ENCODE measurements at places on chromosomes 2 and 18.
A peak's percentile ranks its signal among the peaks of the same experiment; 100 is the strongest.

DNA sequence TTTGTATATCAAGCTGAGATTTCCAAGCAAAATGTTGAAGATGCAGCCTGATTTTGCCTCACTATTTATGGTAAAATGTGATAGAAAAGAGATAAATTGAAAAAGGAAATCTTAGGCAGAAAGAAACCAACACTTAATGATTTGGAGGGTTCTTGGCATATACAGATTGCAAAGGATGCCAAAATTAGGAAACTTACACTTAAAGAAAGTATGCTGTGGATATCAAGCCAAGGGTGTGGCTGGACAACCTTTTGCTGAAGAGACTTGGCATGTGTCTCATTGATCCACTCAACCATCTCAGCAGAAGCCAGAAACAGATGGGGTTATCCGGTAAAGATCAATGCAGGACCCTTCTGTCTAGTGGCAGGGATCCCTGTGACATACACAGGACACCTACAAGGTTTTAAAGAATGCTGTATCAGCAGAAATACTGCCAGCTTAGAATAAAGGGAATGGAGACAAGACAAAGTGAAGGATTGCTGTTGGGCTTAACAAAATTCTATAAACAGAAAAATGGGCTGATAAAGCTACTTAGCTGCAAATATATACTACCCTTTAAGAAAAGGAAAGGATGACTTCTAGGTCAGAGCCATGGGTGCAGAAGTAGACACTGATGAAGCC is 107.3 kb upstream of the CYP26B1 start:
- no peak for DNase-seq

DNA sequence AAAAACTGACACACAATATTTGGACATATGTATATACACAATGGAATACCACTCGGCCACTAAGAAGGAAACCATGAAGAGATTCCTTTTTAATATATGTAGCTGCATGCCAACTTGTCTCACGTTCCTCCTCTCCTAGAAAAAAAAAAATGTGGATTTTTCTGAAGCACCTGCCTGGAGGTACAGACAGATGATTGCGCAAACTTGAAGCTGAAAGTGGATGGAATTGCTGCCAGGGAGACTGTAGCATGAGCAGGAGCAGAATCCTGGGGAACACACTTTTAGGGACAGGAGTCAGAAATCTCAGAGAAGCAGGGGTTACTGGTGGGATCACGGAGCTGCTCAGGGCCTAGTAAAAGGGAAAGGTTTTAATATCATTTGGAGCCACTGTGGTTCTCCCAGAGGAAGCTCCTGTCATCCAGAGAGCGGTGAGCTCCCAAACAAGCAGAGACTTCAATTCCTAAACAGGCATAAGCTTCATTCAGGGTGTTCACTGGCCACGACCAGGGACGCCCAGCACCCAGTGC is 640 bp upstream of the SPR start:
- no peak for DNase-seq

- no peak for DNase-seq
Observed at GRCh38 chr2:71799013-71799575, 345.7 kb downstream of the DYSF start.

DNA sequence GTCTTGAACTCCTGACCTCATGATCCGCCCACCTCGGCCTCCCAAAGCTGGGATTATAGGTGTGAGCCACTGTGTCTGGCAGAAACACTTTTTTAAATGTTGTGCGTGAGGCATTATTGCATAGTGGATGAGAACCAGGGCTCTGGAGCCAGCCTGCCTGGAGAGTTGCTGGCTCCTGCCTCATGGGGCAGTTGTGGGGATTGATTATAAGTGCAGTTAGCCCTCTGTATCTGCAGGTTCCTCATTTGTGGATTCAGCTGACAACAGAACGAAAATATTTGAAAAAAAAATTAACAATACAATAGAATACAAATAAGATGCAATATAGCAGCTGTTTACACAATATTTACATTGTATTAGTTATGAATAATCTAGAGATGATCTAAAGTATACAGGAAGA is 129.4 kb upstream of the EML6 start:
- DNase-seq = no peak

GRCh38 chr2:96100893-96101304 is 15.5 kb downstream of the ADRA2B start:
- DNase-seq = no peak

- DNase-seq = no peak
Observed at GRCh38 chr18:71727909-71728308, 816.2 kb downstream of the CBLN2 start.

DNA sequence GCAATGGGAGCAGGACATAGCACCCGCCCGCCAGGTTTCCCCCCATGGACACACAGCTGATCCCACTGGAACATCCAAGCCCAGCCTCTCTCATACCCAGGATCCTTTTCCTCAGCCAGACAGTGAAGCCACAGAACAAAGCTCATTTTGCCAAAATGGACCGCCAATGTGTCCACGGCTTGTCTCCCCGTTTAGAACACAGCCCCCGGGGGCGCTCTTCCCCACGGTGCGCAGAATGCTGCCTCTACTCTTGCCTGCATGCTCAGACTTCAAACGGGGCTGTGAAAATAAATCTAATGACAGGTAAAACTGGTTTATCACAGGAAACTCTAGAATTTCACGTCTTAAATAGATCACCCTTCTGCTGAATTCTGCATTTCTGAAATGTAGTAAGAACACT is 548.5 kb upstream of the ID2 start:
- no peak for DNase-seq

DNA sequence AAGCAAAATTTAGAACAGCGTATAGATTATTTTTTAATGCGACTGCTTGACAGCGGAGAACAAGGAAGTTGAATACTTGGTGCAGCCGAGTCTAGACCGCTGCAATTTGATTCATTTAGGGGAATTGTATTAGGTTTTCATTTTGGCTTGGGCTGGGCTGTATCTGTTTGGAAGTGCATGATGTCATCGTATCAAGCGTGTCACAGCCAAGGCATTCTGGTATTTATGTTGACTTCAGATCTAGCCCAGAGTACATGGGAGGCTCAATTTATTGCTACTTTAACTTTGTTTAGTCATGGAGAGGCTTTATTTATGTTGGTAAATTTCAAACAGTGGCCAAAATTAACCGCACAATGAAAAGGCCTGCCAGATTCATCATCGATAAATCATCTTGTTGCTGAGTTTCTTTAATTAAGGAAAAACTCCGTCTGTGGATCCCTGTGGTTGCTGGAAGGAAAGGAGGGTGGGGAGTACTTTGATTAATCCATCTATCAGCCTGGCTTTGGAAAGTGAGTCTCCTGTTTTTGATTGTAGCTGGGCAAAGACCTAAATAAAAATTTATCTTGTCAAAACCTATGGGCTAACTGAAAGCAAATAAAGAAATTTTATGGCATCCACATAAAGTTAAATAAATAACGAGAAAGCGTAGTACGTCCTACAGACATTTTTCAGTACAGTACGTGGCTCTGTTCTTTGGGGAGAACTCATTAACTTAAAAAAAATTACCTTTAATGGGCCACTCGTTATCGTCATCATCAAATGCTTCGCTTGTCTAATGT is 230.4 kb upstream of the SPRED2 start:
- no peak for DNase-seq

GRCh38 chr2:233329489-233330135 is 22.0 kb downstream of the SAG start:
- peak; percentile 48 for DNase-seq

- DNase-seq = no peak
Observed at GRCh38 chr2:188978291-188979081, 4.3 kb downstream of the COL3A1 start.

GRCh38 chr2:95389245-95390119 is 13.0 kb upstream of the FAHD2A start:
- peak; percentile 31 for DNase-seq

- DNase-seq = no peak
Observed at GRCh38 chr18:7808992-7809391, 241.9 kb downstream of the PTPRM start.

- no peak for DNase-seq
Observed at GRCh38 chr2:36698993-36699392, 2.5 kb downstream of the VIT start.

GRCh38 chr18:3479978-3480509 is 30.1 kb downstream of the TGIF1 start:
- no peak for DNase-seq

DNA sequence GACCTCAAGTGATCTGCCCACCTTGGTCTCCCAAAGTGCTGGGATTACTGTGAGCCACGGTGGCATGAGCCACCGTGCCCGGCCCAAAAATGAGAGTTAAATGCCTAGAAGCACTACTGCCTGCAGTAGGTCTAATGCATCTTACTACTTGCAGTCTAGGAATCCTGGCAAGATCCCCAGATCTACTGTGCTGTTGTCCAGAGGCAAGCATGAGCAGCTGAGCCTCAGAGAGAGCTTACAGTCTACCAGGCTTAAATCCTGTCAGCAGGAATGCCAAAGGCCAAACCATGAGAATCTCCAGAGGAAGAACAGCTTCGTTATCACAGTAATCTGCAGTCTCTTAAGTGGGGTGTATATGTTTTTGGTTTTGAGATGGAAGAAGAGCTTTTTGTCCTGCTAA is 54.4 kb downstream of the XRCC5 start:
- DNase-seq = no peak

- no peak for DNase-seq
Observed at GRCh38 chr2:42359304-42359964, 1.6 kb downstream of the COX7A2L start.

DNA sequence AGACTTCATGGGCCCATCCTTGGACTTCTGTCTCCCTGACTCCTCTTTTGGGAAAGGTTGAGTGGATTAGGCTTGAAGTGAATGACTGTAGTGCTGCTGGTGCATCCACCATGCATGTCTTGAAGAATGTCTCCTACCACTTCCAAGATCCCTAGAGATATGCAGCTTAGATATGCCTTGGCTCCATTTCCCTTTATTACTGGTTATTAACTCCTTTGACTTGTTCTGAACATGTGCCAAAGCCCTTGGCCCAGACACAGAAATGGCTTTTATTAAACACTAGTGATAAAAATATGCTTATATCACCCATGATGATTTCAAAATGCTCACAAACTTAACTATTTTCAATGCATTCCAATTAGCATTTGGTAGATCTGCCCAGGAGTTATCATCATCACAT is 90.0 kb upstream of the SLC14A2 start:
- DNase-seq = no peak

- DNase-seq = no peak
Observed at GRCh38 chr2:156890529-156891148, 366.9 kb upstream of the GALNT5 start.

- DNase-seq = no peak
Observed at GRCh38 chr2:44280869-44281268, 5.6 kb downstream of the SLC3A1 start.

GRCh38 chr2:172230889-172231401 is 128.2 kb upstream of the DLX2 start:
- no peak for DNase-seq
